ENCODE measurements at places on chromosomes 5 and 9. TPM values are rescaled to one million over a fixed set of nuclear protein-coding genes. Genes with fewer than 3 reads are reported as not detected.

The ACOT12 gene
- total RNA-seq, result not detected

The GAS1 gene
- total RNA-seq, result 70.0 TPM

The ROR2 gene
- total RNA-seq, result 18.6 TPM

DNA sequence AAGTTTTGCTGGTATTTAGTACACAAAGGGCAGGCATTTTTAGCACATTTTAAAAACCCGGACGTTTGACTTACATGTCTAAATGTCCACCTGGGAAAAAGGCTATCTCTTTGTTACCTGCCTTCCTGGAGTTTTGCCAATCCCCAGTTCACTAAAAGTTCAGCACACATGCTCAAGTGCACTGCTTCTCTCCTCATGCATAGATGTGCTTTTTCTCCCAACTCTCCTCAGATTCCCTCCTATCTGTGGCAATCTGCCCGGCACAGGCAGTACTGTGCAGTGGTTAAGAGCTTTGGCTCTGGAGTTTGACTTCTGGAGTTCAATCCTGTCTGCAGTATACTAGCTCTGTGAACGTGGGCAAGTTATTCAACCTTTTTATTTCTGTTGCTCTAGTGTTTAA, 8.3 kb upstream of the CCNO start:
- no peak overlapping the region for H3K4me3 ChIP-seq
- H3K27ac ChIP-seq, result no peak overlapping the region
- peaks cover 35% of the 10 kb centered on the region for H3K27me3 ChIP-seq
- no peaks in the 10 kb centered on the region for H3K4me1 ChIP-seq

GRCh38 chr9:85040821-85041465, 371.4 kb downstream of the NTRK2 start:
- H3K27ac ChIP-seq, result no peak overlapping the region
- H3K4me3 ChIP-seq, result no peak overlapping the region
- DNase-seq, result no peak
- no peaks in the 10 kb centered on the region for H3K36me3 ChIP-seq

- DNase-seq, result no peak
- no peaks in the 10 kb centered on the region for H3K27me3 ChIP-seq
- peaks cover 3% of the 10 kb centered on the region for H3K4me1 ChIP-seq
Measured at GRCh38 chr9:37246826-37247225, 126.5 kb downstream of the ZCCHC7 start.

DNA sequence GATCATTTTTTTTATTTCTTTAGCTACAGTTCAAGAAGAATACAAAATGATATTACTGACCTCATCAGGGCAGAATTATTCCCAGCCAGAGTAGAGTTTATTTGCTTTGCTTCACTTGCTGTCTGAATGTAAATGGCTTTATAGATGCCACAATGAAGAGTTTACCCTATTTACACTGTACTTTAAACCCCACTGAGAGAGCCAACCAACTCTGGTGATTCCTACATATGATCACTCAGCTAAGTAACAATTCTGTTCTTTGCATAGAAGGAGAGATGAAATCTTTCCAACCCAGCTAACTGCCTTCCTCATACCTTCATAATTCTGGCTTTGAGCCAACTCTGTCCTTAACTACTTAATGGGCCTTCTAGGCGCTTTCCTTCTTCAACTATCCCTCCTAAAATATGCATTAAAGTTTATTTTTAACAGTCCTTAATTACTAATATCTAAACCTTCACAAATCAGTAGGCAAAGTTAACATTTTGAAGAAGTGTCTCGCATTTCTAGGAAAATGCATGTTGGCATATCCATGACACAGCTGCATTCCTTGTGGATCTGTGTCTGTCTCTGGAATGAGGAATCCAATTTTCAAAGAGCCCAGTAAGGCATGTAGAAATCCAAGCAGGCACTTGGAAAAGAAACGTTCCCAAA, 284.8 kb upstream of the GRAMD2B start:
- no peak for DNase-seq
- peaks cover 27% of the 10 kb centered on the region for H3K4me1 ChIP-seq
- H3K36me3 ChIP-seq, result no peaks in the 10 kb centered on the region
- no peak overlapping the region for H3K4me3 ChIP-seq
- peak overlapping the region; percentile 84 for H3K27ac ChIP-seq
- no peaks in the 10 kb centered on the region for H3K27me3 ChIP-seq

- H3K36me3 ChIP-seq, result no peaks in the 10 kb centered on the region
- no peak overlapping the region for H3K4me3 ChIP-seq
- no peak for DNase-seq
- no peaks in the 10 kb centered on the region for H3K27me3 ChIP-seq
Measured at GRCh38 chr5:26024774-26025173, 1013.6 kb downstream of the CDH9 start.

DNA sequence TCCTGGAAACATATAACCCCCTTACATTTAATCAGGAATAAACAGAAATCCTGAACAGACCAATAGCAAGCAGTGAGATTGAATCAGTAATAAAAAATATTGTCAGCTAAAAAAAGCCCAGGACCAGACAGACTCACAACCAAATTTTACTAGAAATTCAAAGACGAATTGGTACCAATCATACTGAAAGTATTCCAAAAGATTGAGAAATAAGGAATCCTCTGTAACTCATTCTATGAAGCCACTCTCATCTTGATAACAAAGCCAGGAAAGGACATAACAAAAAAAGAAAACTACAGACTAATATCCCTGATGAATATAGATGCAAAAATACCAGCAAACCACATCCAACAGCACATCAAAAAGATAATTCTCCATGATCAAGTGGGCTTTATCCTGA, 714.0 kb downstream of the SEMA5A start:
- no peak for DNase-seq
- H3K27me3 ChIP-seq, result no peaks in the 10 kb centered on the region
- no peak overlapping the region for H3K4me3 ChIP-seq

GRCh38 chr9:98215821-98216220, 23.4 kb upstream of the CORO2A start:
- H3K4me1 ChIP-seq, result peaks cover 39% of the 10 kb centered on the region
- peak overlapping the region; percentile 79 for H3K27ac ChIP-seq
- no peaks in the 10 kb centered on the region for H3K27me3 ChIP-seq
- peaks cover 19% of the 10 kb centered on the region for H3K36me3 ChIP-seq
- H3K4me3 ChIP-seq, result no peak overlapping the region

GRCh38 chr5:158127536-158127935, 268.6 kb upstream of the CLINT1 start:
- DNase-seq, result no peak
- H3K27ac ChIP-seq, result no peak overlapping the region
- no peak overlapping the region for H3K4me3 ChIP-seq
- no peaks in the 10 kb centered on the region for H3K4me1 ChIP-seq
- H3K36me3 ChIP-seq, result no peaks in the 10 kb centered on the region
- peaks cover 4% of the 10 kb centered on the region for H3K27me3 ChIP-seq

DNA sequence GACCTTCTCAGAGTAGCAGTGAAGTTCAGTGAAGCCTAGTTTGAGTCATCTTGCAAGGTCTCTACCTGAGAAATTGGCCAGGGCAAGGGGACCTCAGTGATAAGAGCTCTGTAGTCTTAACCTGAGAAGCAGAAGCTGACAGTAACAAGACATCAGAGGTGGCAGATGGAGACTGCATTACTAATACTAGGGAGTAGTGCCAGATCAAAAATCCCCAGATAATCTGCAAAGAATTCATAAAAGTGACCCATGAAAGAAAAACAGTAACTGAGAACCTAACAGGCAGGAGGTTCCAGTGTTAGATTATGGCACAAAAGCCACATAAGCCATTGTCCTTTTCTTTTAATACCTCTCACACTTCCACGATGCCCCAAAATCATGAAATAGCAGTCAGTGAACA, 175.5 kb downstream of the MUSK start:
- peaks cover 32% of the 10 kb centered on the region for H3K4me1 ChIP-seq
- H3K36me3 ChIP-seq, result no peaks in the 10 kb centered on the region
- DNase-seq, result no peak
- no peaks in the 10 kb centered on the region for H3K27me3 ChIP-seq

- peaks cover 2% of the 10 kb centered on the region for H3K4me1 ChIP-seq
- no peak overlapping the region for H3K4me3 ChIP-seq
- no peak for DNase-seq
- no peak overlapping the region for H3K27ac ChIP-seq
- H3K27me3 ChIP-seq, result peaks cover 19% of the 10 kb centered on the region
Measured at GRCh38 chr9:124420991-124421543, 5.8 kb upstream of the PSMB7 start.

DNA sequence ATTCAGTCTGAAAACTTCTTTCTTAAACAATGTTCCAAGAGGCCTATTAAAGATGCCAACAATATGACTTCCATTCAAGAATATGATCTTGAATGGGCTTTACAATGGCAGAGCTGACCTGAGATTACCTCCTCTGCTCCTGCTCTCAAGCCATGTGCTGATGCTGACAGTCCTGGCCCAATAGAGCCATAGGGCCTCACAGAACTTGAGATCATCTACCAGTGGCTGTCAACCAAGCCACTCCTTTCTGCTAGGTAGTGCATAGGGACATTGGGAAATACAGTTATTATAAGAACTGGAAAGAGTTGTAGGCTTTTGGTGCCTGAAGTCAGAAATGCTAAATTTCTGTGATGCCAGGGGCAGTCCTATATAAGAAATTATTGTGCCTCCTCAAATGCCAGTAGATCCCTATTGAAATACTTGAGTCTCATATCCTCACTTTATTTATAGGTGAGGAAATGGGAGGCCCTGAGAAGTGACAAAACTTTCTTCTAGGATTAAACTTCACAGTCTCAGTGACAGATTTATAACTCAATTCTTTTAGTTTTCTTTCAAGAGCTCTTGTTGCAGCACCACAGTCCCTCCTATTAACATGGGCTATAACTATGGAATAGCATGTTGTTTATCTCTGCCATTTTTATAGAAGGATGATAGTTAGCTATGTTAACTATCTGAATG, 10.9 kb downstream of the GHR start:
- peaks cover 9% of the 10 kb centered on the region for H3K4me1 ChIP-seq
- DNase-seq, result no peak
- no peak overlapping the region for H3K4me3 ChIP-seq
- H3K27me3 ChIP-seq, result peaks cover 3% of the 10 kb centered on the region

DNA sequence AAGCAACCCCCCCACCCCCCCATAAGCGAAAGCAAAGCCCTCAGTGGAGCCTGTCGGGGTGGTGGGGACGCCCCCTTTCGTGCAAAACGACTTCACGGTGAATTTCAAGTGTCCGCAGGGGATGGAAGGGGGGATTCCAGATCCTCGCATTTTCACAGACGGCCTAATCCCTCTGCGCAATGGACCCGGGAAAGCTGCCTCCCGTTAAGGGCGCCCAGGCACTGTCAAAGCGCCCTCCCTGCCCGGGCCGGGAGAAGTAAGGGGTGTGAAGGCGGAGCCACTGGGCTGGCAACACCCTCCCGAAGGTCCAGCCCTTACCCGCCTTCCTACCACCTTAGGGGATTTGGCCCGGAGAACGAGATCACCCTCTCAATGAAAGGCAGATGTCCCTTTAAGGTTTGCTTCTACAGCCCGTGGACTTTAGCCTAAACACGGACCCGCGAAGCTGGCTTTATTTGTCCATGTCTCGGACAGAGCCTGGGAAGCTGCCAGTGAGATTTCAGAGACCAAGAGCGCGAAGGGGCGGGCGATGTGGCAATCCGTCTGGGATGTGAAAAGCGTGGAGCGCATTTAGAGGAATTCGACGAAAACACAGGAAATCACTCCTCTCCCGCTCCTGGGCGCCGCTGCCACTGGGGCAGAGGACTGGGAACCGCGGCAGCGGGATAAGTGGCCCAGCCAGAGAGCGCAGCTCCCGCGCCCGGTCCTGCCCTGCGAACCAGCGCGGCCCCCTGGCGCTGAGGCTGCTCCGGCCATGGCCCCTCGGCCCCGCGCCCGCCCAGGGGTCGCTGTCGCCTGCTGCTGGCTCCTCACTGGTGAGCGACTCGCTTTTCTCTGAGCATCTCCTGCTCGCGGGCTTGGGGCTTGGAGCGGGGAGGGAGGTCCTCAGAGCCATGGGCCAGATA, at the start of the genes ITGA1 and PELO:
Gene ITGA1, plus strand, starts transcription at position 317 of the 905 bp plus-strand sequence. Its CDS starts 438 bp downstream, at position 755.
Gene PELO, plus strand, starts transcription at position 317 of the 905 bp plus-strand sequence. CDS start 12,479 bp downstream, outside the sequence.
- peak within 1 kb of the TSS; percentile 96 for H3K27ac ChIP-seq
- peak; percentile 90 for DNase-seq
- no peaks in the 10 kb centered on the region for H3K27me3 ChIP-seq
- H3K36me3 ChIP-seq, result peaks cover 9% of the 10 kb centered on the region

- peaks cover 24% of the 10 kb centered on the region for H3K27me3 ChIP-seq
- no peak overlapping the region for H3K27ac ChIP-seq
- no peaks in the 10 kb centered on the region for H3K4me1 ChIP-seq
- no peak overlapping the region for H3K4me3 ChIP-seq
Measured at GRCh38 chr5:52452098-52452497, 335.6 kb upstream of the ITGA1 start.

DNA sequence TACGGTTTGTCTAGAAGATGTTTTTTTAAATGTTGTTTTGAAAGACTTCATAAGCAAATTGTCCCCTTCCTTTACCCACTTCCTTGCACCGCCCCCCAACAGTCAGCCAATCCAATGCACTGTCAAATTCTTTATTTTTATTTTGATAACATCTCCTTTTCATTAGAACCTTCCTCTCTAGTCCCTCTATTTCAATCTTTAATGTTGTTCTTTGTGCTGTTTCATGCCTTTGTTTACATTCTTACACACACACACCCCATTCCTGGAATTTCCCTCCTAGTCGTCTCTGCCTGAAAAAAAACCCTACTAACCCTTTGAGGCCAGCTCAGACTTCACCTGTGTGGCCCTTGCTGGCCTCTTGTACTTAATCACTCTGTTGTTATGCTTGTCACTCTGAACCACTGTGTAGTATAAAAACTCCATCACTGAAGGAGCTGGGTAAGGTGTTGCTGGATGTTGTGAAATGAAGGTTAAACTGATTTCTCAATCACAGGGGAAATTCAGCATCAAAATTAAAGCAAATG, 133.4 kb downstream of the UGCG start:
- H3K27ac ChIP-seq, result peak overlapping the region; percentile 94
- peaks cover 54% of the 10 kb centered on the region for H3K4me1 ChIP-seq
- H3K36me3 ChIP-seq, result peaks cover 2% of the 10 kb centered on the region
- H3K27me3 ChIP-seq, result no peaks in the 10 kb centered on the region
- H3K4me3 ChIP-seq, result no peak overlapping the region

- H3K4me1 ChIP-seq, result no peaks in the 10 kb centered on the region
- H3K36me3 ChIP-seq, result no peaks in the 10 kb centered on the region
- no peak overlapping the region for H3K4me3 ChIP-seq
Measured at GRCh38 chr5:11432116-11432515, 472.1 kb downstream of the CTNND2 start.

- peaks cover 13% of the 10 kb centered on the region for H3K4me1 ChIP-seq
- peaks cover 66% of the 10 kb centered on the region for H3K27me3 ChIP-seq
- H3K36me3 ChIP-seq, result no peaks in the 10 kb centered on the region
- no peak for DNase-seq
Measured at GRCh38 chr5:133613743-133614142, 1.4 kb upstream of the FSTL4 start.

- H3K27me3 ChIP-seq, result peaks cover 3% of the 10 kb centered on the region
- H3K4me1 ChIP-seq, result peaks cover 2% of the 10 kb centered on the region
- peak overlapping the region; percentile 22 for H3K27ac ChIP-seq
- no peak for DNase-seq
- no peak overlapping the region for H3K4me3 ChIP-seq
Measured at GRCh38 chr9:135526730-135527571, 5.7 kb downstream of the LCN1 start.

All from chondrocyte (in vitro differentiated cells).